Stimulated activated CD4-positive, alpha-beta T cell treated with anti-CD3 and anti-CD28 coated beads, Interleukin-1b, Interleukin-23, amount 100 ng/mL, for 1 hour (primary cell): ENCODE measurements at places on chromosomes 11 and 22.
A peak's percentile ranks its signal among the peaks of the same experiment; 100 is the strongest.

DNA sequence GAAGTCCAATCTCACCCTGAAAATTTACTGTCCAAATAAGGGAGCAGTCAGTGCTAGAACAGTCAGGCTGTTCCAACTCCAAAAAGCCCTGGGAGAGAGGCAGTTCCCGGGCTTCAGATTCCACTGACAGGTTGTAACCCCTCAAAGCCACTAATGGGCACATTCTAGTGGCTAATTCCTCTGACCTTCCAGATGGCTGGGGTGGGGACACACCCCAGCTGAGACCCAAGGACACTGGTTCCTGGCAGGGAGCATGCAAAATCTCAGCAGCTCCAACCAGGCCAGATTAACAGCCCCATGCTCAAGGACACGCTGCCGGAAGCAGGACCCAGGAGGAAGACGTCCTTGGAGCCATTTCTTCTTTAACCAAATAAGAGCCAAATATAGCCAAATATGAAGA lies 92.7 kb downstream of the RPL27A start:
- no peak for DNase-seq

- DNase-seq: no peak
Measured at GRCh38 chr11:87810486-87810885, 364.8 kb downstream of the RAB38 start.

- DNase-seq: no peak
Measured at GRCh38 chr11:99766811-99767210, 746.1 kb downstream of the CNTN5 start.

- no peak for DNase-seq
Measured at GRCh38 chr11:110184456-110184855, 91.3 kb downstream of the ZC3H12C start.

DNA sequence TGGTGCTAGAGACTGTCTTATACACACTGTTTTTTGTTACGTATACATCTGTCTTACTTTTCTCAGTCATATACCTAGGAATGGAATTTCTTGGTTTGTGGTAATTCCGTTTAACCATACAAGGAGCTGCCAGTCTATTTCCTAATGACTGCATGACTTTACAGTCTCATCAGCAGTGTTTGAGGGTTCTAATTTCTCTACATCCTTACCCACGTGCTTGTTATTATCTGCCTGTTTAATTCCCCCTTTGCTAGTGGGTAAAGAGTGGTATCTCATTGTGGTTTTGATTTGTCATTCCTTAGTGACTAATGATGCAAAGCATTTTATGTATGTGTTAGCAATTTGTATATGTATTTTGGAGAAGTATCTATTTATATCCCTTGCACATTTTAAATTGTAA lies 1008.0 kb downstream of the FAM181B start:
- no peak for DNase-seq

GRCh38 chr11:16909359-16910035 lies 104.7 kb downstream of the PLEKHA7 start:
- no peak for DNase-seq

GRCh38 chr11:75100314-75100713 lies 3.6 kb upstream of the OR2AT4 start:
- no peak for DNase-seq

- no peak for DNase-seq
Measured at GRCh38 chr22:35152316-35152715, 86.4 kb downstream of the ISX start.

GRCh38 chr11:96338910-96339705 lies 3.9 kb downstream of the MAML2 start:
- DNase-seq: no peak

DNA sequence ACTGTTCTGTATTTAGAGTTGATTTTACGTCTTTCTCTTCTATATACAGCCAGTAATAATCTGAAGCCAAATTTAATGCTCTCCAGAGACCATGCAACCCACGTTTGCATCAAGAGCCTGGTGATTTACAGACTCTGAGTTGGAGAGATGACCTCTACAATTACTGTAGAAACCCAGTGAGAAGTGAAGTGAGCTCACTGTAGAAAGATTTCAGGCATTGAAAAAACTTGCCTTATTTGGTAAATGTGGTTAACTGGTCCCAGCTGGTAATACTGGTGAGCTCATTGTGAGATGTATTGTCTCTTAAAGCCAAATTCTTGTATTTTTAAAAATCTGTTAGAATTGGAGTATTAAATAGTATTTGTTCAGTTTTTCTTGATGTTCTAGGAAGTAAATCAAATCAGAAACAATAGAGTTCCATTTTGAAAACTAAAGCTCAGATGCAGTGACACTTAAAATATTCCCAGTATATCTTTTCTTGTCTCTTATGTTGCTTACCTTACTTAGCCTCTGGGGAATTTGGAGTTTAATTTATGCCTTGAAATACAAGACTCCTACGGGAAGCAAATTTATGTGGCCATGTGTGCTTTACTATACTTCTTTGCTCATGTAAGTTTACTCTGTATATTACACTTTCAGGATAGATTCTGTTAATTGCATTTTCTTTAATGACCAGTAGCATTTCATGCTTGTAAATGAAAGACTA lies 189.9 kb downstream of the ARHGAP42 start:
- no peak for DNase-seq

DNA sequence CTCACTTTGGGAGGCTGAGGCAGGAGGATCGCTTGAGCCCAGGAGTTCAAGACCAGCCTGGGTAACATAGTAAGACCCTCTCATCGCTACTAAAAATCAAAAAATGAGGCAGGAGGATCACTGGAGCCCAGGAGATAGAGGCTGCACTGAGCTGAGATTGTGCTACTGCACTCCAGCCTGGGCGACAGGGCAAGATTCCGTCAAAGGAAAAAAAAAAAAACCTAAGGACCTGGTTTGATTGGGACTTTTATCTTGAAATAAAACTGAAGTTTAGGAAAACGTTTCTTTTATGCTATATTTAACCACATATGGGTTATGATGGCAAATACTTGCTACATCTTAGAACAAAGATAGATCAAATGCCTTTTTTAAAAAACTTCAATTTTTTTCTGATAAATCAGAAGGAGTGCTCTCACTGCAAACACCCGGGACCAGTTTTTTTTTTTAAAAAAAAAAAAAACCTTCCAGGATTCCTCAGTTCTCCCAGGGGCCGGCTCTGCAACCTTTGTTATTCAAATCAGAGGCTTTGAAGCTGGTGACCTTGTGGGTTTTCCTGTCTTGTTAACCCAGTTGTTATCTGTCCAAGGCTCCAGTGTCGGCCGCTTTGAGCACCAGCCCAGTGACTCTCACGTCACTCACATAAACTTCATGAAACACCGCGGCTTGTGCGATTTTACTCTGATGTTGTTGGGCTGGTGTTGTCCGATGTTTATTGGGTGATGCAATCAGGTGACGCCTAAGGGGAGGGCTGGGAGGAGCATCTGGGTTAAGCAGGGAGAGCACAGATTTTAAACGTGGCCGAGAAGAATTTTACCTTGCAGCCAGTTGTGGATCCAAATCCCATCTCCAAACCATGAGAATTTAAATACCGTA lies 24.7 kb upstream of the SLC22A12 start:
- no peak for DNase-seq

DNA sequence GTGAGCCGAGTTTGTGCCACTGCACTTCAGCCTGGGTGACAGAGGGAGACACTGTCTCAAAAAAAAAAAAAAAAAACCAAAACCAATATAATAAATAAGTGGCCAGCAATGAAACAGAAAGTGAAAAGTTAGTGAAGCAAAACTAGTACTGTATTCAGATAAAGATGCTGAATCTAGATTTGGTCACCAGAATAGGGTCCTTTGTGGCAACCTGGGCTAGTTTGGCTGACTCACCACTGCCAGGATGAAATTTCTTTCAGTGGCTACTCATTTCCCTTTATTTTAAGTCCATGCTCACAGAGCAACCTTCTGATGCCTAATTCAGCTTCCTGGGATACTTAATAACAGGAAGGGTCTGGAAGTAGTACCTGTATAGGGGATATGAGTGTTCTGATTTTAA lies 26.0 kb downstream of the LIMK2 start:
- DNase-seq: no peak

GRCh38 chr11:12746593-12747097 lies 72.4 kb downstream of the TEAD1 start:
- DNase-seq: no peak

DNA sequence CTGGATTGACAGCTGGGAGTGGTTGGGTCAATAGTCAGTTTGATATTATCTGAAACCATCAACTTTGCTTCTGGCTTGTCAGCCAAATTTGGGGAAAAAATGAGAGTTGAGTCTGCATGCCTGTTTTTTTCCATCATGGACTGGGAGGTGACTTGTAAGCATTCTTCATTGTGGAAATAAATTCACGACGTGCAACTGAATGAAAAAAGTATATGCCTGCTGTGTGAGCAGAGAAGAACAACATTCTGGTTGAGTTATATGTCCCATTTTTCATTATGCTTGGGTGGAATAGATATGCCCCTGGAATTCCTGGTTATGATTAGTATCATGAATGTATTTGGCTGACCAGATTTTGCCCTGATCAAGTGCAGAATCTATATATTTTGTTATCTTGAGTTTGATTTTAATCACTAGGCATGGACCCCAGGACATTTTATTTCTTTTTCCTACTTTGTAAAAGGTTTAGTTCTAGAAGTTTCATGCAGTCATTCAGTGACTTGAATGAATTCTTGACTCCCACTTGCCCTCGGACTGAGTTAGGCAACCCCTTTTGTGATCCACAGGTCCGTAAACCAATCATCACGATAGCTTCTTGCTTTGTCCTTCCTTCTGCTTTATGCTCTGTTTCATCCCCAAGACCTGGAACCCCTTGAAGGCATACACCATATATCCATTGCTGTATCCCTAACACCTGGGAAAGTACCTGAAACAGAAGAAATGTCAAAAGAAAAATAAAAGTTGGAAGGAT lies 205.8 kb downstream of the NAV2 start:
- no peak for DNase-seq

- no peak for DNase-seq
Measured at GRCh38 chr22:46504584-46504983, 32.8 kb downstream of the CELSR1 start.

GRCh38 chr11:13105237-13105844 lies 96.2 kb downstream of the RASSF10 start:
- no peak for DNase-seq

DNA sequence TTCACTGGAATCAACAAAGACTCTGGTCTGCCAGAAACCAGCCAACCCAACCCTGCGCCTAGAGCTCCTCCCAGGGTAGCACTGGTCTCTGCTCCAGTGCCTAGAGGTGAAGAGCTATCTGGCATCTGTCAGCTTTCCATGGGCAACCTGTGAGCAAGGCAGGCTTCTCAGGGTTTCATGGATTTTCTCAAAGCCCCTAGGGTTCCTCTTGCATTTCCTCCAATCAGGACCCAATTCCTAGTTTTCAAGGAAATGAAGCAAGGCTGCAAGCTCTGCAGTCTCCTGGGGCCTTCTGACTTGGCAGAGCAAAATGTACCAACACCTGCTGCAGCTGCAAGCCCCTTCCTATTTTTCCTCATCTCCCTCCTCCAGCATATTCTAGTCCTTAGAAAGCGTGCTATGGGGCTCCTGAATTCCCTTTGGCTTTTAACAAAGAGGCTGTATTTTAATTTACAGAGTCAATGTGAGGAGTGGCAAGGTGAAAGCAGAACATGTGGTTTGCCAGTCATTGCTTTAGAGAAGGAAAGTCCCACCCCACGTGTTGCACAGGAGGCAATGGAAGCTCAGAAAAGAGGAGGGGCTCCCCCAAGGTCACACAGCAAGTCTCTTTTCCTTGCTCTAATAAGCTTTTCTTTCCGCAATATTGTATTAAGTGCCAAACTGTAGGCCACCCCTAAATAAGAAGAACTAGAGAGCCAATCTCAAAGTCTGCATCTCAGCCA lies 33.0 kb upstream of the RIC3 start:
- DNase-seq: no peak

DNA sequence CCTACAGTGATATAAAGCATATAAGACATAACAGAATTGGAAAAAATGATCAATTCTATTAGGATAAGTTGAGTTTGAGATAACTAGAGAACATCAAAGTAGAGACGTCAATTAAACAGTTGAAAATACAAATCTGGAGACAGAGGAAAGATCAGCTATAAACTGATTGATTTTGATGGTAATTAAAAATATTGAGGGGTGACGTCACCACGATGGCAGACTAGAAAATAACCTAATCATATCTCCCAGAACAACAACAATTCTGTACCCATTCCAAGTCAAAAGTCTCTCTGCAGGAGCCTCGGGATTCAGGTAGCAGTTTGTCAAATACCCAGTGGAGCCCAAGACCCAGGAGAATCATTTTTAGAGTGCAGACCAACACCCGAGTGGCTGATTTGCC lies 28.9 kb downstream of the MS4A13 start:
- DNase-seq: no peak

- no peak for DNase-seq
Measured at GRCh38 chr11:8336356-8337129, 72.9 kb upstream of the LMO1 start.

- DNase-seq: no peak
Measured at GRCh38 chr11:116162886-116163230, 609.9 kb downstream of the BUD13 start.

GRCh38 chr11:44051171-44051570 lies 3.4 kb downstream of the ACCSL start:
- no peak for DNase-seq

GRCh38 chr11:19701421-19701820 lies 11.2 kb upstream of the NAV2 start:
- DNase-seq: no peak

DNA sequence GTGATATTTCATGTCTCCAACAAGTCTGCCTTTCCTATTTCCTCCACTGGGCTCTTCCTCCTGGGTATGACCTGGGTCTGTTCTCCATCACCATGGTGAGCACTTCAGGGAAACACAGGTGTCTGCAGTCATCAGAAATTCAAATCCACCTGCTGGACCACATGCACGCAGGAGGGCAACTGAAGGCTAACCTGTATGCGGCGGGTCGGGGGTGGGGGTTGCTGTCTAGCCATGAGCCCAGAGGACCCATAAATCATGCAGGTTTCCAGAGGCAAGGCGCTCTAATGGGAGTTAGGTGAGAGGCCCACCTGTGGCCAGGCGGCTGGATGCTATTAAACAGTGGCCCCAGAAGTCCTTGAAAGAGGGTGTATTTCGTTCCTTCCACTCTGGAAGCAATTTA lies 11.1 kb upstream of the PAMR1 start:
- DNase-seq: no peak

DNA sequence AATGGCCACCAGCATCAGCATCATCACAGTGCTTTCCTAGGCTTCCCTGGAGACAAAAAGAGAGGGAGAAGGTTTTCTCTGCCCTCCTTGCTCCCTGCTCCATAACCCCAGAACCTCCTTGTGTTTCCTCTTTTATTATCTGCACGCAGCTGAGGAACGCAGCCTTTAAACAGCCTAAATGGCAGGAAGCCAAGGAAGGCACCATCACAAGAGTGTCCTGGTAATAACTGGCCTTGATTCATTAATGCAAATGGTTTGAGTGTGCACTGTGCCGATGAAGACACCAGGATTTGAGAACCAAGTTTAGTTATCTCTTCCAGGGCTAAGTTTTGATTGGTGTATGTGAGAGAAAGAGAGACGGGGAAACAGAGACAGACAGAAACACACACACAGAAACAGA lies 29.4 kb upstream of the DRD2 start:
- no peak for DNase-seq

GRCh38 chr22:43262990-43263644 lies 76.2 kb upstream of the TTLL12 start:
- DNase-seq: peak; percentile 7
